Erythroblast (primary cell): ENCODE measurements at places on chromosomes 11 and 22.

GRCh38 chr22:40345271-40345670 lies 1.0 kb upstream of the ADSL start:
- no peak for DNase-seq

- no peak for DNase-seq
Measured at GRCh38 chr11:125701018-125701610, 20.5 kb upstream of the ACRV1 start.

- DNase-seq, result no peak
Measured at GRCh38 chr22:18133452-18133851, 16.5 kb upstream of the USP18 start.

- DNase-seq, result no peak
Measured at GRCh38 chr11:64638018-64638665, 47.1 kb downstream of the SLC22A12 start.

- no peak for DNase-seq
Measured at GRCh38 chr11:17012712-17013547, 1.3 kb downstream of the PLEKHA7 start.

DNA sequence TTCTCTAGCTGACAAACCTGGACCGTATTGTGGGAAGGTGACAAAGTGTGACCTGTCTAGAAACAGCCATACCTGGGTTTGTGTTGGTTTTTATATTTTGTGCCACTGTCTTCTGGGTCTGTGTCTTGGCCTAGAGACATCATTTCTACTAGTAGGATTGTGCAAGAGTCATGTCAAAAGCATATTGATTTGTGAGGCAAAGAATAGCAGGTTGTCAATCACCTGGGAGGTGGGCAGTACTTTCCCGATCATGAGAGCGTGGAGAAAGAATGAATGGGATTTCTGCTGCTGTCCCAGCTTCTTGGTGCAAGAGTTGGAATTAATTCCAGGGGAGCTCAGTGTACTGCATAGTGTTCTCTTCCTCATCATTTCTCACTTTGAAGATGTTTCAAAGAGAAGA lies 5.0 kb upstream of the FERMT3 start:
- no peak for DNase-seq

- DNase-seq, result no peak
Measured at GRCh38 chr11:55652560-55652959, 4.4 kb downstream of the OR4S2 start.

DNA sequence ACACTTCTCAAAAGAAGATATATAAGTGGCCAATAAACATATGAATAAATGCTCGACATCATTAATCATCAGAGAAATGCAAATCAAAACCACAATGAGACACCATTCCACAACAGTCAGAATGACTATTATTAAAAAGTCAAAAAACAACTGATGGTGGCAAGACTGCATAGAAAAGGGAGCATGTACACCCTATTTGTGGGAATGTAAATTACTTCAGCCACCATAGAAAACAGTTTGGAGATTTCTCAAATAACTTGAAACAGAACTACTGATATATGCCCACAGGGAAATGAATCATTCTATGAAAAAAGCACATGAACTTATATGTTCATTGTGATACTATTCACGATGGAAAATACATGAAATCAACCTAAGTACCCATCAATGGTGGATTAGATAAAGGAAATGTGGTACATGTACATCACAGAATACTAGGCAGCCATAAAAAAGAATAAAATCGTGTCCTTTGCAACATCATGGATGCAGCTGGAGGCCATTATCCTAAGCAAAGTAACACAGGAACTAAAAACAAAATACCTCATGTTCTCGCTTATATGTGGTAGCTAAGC lies 42.4 kb downstream of the GLYATL2 start:
- no peak for DNase-seq

- DNase-seq, result no peak
Measured at GRCh38 chr11:61972672-61973475, 5.4 kb upstream of the FTH1 start.

GRCh38 chr11:25981998-25982397 lies 349.9 kb upstream of the ANO3 start:
- peak; percentile 38 for DNase-seq

- DNase-seq, result peak; percentile 37
Measured at GRCh38 chr11:103295704-103296103, 186.5 kb downstream of the DYNC2H1 start.

GRCh38 chr11:111734954-111735261 lies 31.3 kb downstream of the PPP2R1B start:
- no peak for DNase-seq

GRCh38 chr22:45150139-45150538 lies 13.6 kb upstream of the NUP50 start:
- no peak for DNase-seq

DNA sequence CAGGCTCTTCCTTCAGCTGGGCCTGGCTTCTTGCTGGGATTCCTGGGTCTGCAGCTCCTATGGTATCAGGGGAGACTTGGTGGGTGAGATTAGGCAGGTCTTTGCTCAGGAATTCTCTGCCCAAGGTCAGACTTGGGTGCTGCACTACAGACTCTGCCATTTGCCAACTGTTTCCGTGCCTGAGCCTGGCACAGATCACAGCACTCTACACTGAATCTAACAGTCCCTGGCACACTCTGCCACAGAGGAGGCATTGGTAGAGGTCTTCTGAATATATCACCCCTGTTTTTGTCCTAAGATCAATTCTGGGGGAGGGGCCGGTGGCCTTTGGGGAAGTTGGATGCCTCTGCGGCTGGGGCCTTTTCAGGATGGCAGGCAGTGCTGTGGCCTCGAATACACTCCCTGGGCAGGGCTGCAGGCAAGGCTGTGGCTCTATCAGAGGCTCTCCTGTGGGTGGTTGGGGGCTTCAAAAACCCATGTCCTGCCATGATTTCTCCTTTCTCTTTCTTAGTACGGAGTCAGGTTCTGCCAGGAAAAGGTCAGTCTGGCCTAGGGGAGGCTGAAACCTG lies 115.0 kb upstream of the NARS2 start:
- DNase-seq, result no peak

GRCh38 chr11:106642331-106642730 lies 375.9 kb downstream of the GUCY1A2 start:
- no peak for DNase-seq

DNA sequence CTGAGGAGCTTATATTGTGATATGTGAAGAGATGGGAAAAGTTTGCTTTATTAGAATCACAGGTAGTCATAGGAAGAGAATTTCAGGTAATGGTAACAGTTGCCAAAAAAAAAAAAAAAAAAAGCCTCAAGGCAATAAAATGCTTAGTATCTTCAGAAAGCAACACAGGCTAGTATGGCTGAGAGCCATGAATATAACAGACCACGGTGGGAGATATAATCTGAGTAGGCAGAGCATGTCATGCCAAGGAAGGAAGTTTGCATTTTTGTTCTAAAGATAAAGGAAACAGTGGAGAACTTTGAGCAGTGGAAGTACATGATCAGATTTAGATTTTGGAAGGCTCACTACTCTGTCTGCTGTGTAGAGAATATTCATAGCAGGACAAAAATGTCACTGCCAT lies 211.4 kb downstream of the ETS1 start:
- DNase-seq, result no peak

DNA sequence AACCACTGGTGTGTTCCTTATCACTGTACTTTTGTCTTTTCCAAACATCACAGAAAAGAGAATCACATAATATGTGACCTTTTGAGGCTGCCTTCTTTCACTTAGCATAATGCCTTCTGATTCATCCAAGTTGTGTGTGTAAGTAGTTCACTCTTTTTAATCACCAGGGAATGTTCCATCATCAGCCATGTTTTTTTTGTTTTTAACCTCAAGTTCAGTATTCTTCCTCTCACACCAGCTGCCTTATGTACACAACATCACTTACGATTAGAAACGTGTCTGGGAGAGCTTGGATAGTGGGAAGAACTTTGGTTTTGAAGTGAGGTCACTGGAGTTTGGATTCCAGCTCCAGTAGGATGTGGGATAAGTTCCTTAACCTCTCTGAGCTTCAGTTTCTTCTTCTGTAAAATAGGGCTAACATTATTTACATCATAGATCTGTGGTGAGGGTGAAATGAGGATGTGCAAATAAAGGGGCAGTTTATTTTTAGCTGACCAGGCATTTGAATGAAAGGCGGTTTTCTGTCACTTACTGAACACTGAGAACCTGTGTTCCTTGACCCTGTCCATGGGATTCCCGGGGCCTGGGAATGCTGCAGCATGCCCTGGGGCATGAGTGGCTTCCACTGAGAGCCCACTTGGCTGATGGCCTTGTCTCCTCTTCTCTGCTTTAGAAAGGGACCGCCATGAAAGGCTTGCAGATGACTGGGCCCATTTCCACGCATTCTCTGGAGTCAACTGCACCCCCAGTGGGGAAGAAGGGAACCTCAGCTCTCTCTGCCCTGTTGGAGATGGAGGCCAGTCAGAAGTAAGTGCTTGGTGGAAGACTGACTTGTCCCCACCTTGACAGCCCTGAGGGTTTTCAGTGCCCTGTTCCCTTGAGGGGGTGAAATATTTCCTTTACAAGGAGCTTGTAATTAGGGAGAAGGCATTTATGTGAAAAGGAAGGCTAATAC lies 92.6 kb downstream of the DEPDC5 start:
- DNase-seq, result peak; percentile 53

- no peak for DNase-seq
Measured at GRCh38 chr11:114251815-114252337, 44.3 kb upstream of the NNMT start.

DNA sequence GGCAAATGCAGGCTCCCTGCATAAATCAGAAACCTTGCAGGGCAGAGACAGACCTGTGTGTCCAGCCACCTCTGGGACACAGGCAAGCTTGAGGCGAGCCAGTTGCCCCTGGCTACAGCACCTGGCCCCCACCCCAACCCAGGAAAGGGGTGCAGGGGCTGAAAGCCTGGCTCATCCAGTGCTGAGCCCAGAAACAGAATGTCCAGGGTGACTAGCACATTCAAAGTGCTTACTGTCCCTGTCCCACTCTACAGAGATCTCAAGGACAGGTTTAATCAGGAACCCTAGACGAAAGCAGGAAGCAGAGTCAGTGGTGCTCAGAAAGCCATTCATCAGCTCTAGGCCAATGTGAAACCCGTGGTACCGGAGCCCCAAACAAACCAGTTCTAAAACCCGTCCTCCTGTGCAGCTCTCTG lies 31.9 kb downstream of the PLEKHA7 start:
- no peak for DNase-seq

- DNase-seq, result no peak
Measured at GRCh38 chr11:108895579-108896480, 231.0 kb downstream of the DDX10 start.

DNA sequence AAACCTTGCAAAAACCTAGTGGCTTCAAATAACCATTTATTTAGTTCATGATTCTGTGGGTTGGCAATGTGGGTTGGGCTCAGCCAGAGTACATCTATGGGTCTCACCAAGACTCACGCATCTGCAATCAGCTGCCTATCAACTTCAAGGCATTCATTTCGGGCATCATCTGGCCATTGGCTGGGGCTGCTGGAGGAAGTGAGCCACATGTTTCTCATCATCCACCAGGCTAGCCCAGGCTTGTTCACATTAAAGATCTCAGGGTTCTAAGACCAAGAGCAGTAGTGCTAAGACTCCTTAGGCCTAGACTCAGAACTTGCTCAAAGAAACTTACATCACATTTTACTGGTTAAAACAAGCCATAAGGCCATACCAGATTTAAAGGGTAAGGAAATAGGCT lies 478.9 kb upstream of the ARHGAP42 start:
- DNase-seq, result no peak

DNA sequence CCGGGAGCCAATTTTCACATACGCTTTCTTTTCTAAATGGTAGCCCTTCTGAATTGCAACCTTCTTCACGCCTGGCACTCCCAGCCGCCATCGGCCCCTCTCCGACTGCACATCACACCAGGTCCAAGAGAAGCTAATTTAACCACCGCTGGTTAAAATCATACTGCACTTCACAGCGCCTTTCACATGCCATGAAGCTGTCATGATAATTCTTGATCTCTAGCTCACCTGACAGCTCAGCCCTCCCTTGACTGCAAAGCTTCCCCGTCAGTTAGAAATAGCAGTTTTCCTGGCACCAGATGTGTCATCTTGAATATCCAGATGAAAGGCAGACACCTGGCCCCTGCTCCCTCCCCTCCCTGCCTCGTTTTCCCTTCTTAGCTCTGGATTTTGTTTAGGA lies 101.4 kb downstream of the ARL14EP start:
- DNase-seq, result no peak

- no peak for DNase-seq
Measured at GRCh38 chr11:110186456-110186855, 93.3 kb downstream of the ZC3H12C start.

DNA sequence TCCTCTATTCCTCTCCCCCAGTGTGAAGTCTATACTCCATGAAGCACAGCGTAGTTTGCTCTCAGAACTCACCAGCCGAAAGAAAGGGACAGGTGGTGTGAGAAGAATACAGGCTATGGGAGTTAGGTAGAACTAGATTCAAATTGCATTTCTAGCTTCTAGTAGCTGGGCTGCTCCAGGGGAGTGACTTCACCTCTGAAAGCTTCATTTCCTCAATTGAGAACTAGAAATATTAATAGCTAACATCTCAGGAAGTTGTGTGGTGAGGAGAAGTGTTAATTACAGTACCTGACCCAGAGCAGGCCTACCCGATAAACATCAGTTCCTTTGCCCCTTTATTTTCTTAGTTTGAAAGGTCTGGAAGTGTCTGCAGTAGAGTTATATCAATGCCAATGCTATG lies 484.7 kb upstream of the TENM4 start:
- no peak for DNase-seq

DNA sequence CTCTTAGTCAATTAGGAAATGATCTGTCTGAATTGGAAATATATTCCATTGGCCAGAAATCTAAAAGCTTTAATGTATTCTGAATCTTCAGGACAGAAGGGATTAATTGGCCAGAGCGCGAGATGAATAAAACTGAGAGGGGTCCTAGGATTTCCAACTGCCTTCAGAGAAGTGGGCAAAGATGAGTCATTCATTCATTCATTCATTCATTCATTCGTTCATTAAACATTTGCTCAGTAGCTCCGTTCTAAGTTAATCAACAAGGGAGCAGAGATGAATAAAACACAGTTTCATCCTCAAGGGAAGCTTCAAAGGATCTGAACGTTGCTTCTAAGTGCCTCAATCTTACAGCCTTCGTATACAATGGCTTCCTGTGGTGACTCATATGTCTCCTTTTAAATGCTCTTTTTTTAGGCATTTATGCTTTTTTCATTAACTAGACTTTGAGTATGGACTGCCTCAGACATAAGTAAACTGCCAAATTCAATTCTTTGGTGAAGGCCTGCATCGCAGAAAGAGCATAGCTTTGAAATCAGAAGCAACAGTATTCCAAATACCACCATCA lies 537.4 kb upstream of the CCDC90B start:
- no peak for DNase-seq

- DNase-seq, result no peak
Measured at GRCh38 chr22:17945888-17946648, 78.3 kb downstream of the MICAL3 start.

DNA sequence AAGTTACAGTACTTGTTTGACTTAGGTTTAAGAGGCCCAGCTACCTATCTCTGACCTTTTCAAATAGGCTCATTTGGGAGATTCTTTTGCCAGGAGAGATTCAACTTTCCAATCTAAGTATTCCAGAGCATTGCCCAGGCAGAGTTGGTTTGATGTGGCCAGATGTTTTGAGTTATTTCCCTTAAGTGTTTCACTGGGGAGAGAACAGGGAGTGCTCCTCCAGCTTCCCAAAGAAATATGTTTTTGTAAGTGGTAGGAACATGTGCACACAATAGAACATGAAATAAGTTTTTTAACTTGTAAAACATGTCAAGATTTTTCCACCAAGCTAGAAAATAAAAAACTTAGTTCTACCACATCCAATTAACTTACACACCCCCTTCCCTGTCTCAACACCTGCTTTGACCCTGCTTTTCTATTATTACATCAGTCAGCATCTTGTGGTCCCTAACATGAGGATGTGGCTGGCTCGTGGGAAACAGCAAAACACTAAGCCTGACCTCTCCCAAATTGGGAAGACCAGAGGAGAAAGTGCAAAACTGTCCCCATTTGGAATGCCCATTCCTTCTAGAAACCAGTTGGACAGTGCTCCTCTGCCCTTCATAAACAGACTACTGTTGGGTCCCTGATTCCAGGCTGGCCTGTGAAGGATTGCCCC lies 70.4 kb upstream of the RASSF10 start:
- no peak for DNase-seq
